RWPE2 (cell line): ENCODE measurements at places on chromosomes 5 and 9.

DNA sequence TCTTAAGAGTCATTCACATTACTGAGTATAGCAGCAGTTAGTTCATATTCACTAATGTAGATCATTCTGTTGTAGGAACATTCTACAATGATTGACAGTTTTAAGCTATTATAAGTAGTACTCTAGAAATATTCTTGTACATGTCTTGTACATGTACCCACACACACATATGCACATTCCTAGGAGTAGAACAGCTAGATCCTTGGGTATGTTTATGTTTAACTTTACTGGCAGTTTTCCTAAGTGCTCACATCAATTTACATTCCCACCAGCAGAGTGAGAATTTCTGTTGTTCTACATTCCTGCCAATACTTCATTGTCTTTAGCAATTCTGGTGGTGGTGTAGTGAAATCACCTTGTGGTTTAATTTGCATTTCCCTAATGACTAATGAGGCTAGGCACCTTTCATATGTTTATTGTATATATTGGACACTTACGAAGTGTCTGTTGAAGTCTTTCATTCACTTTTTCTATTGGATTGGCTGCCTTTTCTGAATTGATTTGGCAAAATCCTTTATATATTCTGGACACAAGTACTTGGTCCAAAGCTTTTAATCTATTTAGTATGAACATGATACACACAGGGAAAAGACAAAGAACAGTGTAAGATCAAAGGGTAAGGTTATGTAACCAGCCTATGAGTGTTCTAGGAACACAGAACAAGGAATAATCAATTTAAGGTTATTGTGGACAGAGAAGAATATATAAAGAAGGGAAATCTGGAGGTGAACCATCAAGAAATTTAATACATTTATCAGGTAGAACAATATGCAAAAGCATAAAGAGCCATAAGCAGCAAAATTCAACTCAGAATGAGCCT lies 95.6 kb downstream of the MLLT3 start:
- DNase-seq, result no peak

DNA sequence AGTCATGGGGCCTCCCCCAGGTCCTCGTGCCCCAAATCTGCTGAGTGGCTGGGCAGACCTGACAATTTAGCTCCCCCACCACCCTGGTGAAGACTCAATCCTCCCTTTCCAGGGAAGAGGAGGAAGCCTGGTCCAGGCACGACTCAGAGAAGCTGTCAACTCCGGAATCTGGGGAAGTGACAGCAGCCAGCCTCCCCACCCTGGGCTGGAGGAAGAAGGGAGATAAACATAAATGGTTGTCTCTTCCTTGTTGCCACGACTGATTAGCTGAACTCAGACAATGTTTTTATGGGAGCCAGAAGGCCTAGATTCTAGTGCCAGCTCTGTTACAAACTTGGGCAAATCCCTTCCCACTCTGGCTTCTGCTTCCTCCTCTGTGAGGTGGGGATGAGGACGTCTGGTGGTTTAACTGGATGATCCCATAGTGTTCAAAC lies 15.4 kb downstream of the CCDC69 start:
- DNase-seq, result peak; percentile 37

- no peak for DNase-seq
Observed at GRCh38 chr9:113454914-113455761, 8.4 kb upstream of the RGS3 start.

- peak; percentile 31 for DNase-seq
Observed at GRCh38 chr9:134175808-134176598, 11.6 kb upstream of the RNU6ATAC start.

GRCh38 chr9:76027416-76027815 lies 136.9 kb downstream of the PCSK5 start:
- DNase-seq, result no peak

DNA sequence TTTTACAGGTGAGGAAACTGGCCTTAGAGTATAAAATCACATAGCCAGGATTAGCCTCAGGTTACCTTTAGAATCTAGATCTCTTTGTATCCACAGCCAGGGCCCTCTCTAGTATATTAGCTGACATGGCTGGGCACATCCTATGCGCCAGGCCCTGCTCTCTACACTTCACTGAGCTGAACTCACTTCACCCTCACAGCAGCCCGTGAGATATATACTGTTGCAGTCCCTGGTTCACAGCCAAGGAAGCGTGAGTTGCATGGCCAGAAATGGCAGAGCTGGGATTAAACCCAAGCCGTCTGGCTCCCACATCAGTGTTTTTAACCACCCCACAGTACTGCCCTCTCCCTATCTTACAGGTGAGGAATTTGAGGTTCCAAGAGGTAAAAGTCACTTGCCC lies 58.4 kb downstream of the DAB2IP start:
- no peak for DNase-seq

DNA sequence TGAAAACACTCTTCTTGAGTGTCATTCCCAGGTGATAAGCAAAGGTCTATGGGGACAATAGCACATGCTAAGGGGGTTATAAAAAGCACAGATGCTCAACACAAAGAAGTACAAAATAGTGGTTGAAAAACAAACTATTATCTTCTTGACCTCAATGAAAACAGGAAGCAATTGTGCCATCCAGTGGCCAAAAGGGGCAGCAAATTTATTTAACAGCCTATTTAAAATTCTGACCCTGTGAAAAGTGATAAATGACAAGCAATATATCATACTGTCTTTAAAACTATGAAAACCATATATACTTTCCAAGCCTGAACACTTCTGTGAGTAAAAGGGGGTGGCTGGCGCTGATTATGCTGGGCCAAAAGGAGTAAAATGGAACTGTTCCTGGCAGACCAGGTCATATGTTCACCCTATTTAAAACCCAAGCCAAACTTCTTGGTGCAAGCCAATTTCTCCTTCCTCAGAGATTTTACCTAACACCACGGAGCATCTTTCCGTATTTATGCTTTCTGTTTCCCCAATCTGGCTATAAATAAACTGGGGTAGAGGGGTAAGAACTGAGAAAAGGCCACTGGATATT lies 29.7 kb downstream of the TEX10 start:
- DNase-seq, result no peak

DNA sequence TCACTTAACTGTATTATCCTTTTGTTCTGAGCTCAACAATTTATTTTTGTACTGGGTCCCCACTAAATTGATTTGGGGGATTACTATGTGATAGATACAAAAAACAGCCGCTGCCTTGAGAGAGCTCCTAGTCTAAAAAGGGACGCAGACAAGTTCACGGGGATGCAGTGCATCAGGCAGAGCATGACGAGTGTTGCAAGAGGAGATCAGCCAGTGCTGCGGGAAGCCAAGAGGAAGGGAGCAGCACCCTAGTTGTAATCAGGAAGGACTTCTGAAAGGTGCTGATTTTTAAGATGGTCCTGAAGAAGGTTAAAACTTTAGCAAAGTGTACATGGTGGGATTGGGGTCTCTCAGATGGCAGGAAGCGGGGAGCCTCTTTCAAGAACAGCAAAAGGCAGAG lies 15.8 kb downstream of the GALNT10 start:
- DNase-seq, result no peak

GRCh38 chr5:171826132-171826531 lies 40.5 kb downstream of the SMIM23 start:
- DNase-seq, result no peak

DNA sequence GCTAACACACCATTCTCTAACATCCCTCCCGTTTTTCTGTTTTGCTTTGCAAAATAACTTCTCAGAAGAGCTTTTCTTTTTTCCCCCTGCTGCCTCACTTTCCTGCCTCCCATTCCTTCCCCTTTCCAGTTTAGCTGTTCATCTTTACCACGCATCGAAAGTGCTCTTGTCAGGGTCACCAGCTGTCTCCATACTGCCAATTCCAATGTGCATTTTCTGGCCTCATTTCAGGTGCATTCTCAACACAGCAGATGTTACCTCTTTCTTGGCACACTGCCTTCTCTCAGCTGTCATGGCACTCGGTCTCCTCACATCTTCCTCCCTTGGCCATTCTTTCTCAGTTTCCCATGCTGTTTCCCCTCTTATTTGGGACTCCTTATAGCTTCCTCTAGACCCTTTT lies 9.5 kb downstream of the ARSK start:
- DNase-seq, result no peak

DNA sequence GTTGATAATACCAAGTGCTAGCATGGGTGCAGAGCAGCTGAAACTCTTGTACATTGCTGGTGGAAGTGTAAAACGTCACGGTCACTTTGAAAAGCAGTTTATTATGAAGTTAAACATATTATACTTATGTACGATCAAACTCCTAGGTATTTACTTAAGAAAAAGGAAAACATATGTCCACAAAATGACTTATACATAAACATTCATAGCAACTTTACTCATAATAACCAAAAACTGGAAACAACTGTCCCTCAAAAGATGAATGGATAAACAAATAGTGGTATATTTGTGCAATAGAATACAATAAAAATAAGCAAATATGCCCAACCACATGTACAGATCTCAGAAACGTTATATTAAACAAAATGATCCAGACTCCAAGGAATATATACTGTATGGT lies 92.3 kb upstream of the TRIO start:
- no peak for DNase-seq

- DNase-seq, result no peak
Observed at GRCh38 chr9:15377625-15378540, 44.8 kb upstream of the SNAPC3 start.

- no peak for DNase-seq
Observed at GRCh38 chr5:91166059-91166807, 216.9 kb downstream of the ARRDC3 start.

- no peak for DNase-seq
Observed at GRCh38 chr9:136244969-136245218, 718 bp downstream of the QSOX2 start.

- DNase-seq, result no peak
Observed at GRCh38 chr5:164680216-164680615, 1174.8 kb downstream of the MAT2B start.

GRCh38 chr5:16525651-16526050 lies 60.1 kb upstream of the ZNF622 start:
- DNase-seq, result no peak

- no peak for DNase-seq
Observed at GRCh38 chr5:177132136-177133095, 1.2 kb upstream of the NSD1 start.

GRCh38 chr5:174624733-174625522 lies 99.5 kb upstream of the MSX2 start:
- DNase-seq, result no peak

DNA sequence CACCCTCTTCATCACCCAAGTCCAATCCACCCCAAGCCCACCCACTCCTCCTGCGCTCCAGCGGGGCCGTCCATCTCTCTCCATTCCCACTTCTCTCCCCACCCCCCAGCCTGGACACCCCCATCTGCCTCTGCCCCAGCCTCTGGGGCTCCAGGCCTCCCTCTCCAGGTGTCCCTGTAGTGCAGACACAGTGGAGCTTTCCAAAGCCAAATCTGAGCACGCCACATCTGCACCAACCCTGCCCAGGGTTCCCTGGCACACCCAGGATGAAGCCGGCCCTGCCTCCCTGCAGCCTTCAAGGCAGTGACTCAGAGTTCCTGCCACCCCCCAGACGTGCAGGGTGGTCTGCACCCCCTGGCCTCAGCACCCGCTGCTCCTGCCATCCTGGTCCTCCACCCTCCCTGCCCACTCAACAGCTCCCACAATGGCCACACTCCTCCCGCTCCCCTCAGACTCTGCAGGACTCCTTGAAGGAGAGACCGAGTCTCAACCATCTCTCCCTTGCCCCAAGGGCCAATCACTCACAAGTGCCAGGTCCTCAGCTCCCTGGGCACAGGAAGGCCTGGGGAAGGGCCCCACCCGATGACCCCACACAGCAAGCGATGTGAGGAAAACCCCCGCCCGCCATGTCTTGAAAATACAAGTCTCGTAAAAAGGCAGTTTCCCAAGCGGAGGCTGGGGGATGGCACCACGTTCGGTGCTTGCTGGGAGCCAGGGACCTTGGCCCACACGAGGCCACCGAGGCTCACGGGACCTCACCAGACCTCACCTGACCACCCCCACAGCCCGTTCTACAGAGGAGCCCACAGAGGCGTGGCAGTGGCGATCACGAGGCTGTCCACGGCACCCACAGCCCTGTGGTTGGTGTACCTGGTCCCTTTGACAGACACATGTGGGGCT lies 22.2 kb downstream of the VAV2 start:
- peak; percentile 65 for DNase-seq

- no peak for DNase-seq
Observed at GRCh38 chr5:68015381-68016302, 199.9 kb upstream of the PIK3R1 start.

GRCh38 chr5:82165740-82166530 lies 112.2 kb downstream of the RPS23 start:
- DNase-seq, result peak; percentile 80

- DNase-seq, result no peak
Observed at GRCh38 chr5:88388476-88389337, 120.1 kb upstream of the TMEM161B start.

DNA sequence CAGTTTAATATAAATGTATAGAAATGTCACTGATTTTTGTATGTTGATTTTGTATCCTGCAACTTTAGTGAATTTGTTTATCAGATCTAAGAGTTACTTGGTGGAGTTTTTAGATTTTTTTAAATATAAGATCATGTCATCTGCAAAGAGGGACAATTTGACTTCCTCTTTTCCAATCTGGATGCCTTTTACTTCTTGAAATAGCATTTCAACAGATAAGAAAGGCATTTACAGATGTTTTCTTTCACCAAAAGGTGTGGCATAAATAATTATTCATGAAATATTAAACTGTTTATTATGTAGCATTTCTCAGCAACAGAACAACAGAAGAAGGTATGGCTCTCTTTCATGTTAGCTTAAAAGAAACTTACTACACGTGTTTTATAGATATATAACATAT lies 34.9 kb upstream of the NIPBL start:
- DNase-seq, result no peak

GRCh38 chr9:13627502-13627901 lies 348.0 kb upstream of the MPDZ start:
- DNase-seq, result no peak

DNA sequence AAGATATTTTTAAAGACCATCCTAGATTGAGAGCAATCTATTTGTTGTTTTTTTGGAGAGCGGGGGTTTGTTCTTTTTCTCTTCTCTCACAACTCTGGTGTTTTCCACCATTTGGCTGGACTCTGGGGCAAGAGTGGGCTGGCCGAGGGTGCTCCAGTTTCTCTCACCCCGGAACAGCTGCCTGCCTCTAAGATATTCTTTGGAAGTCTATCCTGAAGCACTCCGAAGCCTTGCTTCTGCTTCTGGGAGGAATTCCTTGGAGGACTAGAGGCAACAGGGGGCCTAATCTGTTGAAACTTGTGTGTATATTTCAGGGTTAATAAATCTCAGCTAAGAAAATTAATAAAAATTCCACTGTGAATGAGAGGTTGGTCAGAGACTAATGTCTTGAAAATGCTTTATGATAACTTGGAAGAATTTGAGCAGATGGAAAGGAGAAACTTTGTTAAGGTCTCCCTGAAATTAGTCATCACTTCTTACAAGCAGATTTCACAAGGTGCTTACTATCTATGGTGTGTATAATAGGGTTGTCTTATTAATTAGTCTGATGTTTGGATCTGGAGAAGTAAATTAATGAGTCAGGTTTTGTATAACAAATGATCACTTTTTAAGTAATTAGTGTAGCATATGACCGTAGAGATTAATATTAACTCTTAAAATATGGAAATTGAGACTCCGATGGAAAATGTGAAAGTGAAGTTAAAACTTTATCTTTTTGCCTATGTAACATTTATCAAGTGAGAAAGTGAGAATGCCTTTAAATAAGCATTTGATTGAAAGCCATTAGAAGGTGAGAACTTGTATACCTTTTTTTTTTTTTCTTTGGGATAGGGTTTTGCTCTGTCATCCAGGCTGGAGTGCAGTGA lies 4.0 kb downstream of the MAN2A1 start:
- no peak for DNase-seq
